ENCODE measurements at places on chromosomes 7 and 10.

DNA sequence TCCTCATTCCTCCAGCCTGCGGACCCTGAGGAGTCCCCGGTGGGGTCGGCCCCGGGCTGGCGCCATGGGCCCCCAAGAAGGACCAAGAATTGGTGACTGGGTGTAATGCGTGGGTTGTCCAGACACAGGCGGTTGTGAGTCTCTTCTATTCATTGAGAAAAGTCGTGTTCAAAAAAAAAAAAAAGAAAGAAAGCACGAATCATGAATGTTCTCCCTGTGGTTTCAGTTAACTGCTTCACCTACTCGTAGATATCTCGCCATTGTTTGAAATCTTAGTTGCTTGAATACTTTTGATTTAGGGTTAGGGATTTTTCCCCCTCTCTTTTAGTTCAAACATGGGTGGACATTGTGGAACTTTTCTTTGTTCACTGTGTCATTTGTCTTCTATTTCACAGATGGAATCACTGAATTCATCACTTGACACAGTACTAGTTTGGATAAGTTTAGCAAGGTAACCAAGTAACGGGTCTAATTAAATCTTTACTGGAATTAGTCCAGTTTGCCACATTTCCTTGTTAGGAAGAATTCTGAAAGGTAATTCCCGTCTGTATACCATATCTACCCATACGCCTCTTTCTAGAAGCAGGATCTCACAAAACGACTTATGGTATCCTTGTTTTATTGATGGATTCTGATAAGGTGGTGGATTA lies 775 bp downstream of the STARD3NL start:
- no peak for DNase-seq

DNA sequence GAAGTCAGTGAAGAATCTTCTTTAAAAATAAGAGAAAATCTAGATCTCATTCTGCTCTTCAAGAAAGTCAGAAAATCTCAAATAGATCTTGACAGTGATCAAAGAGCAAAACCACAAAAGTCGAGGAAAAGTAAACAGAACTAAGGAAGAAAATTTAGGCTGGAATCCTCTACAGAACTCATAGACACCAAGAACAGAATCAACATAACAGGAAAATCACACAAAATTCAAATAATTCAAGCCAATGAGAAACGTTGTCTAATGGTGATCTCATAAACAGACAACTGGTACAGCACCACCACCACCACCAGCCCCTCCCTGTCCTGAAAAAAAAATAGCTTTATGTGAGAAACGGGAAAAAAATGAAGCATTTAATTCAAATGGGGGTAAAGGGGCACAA lies 6.9 kb downstream of the ITGB1 start:
- no peak for DNase-seq

- no peak for DNase-seq
Measured at GRCh38 chr7:18590241-18590640, 94.7 kb downstream of the HDAC9 start.

DNA sequence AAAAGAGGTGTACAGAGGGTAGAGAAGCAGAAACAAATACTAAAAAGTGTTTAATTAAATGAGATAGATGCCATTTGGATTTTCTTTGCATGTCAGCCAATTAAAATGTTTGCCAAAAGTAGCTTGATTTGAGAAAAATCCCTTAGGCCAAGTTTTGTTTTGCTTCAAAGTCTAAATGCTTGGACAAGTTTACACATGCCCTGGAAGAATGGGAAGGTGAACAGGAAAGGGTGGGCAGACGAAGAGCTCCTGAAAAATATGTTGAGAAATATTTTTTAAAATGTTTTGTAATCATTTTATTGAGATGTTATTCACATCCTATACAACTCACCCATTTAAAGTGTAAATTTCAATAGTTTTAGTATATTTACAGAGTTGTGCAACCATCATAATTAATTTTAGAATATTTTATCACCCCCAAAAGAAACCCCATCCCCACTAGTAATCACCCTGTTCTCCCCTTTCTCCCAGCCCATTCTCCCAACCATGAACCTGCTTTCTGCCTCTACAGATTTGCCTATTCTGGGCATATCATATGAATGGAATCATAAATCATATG lies 98.5 kb upstream of the ANK3 start:
- DNase-seq = no peak

DNA sequence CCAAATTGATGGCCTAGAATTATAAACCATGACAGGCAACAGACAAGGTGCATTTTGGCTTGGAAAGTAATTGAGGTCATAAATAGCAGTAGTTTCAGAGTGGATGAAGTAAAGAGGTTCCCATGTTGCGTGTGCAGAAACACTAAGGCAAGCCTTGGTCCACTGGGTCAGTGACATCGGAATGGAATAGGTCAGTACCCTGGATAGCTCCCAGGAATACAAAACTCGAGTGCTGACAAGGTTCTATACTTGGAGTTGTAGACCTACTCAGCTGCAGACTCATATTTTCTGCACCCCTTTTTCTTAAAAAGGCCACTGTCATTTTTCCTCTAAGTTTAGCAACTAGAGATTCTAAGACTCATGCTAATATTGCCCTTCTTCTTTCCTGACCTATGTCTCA lies 132.8 kb downstream of the DYNC1I1 start:
- no peak for DNase-seq

GRCh38 chr7:8249121-8249520 lies 12.8 kb downstream of the ICA1 start:
- no peak for DNase-seq

DNA sequence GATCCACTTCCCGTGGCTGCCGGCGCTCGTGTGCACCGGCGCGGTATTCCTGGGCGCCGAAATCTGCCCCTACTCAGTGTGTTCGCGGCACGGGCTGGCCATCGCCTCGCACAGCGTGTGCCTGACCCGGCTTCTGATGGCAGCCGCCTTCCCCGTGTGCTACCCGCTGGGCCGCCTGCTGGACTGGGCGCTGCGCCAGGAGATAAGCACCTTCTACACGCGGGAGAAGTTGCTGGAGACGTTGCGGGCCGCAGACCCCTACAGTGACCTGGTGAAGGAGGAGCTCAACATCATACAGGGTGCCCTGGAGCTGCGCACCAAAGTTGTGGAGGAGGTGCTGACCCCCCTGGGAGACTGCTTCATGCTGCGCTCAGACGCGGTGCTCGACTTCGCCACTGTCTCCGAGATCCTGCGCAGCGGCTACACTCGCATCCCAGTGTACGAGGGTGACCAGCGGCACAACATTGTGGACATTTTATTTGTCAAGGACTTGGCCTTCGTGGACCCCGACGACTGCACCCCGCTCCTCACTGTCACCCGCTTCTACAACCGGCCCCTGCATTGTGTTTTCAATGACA lies 1.3 kb downstream of the CNNM1 start:
- DNase-seq = no peak

GRCh38 chr7:100897772-100898454 lies 2.2 kb upstream of the ACHE start:
- DNase-seq = no peak

DNA sequence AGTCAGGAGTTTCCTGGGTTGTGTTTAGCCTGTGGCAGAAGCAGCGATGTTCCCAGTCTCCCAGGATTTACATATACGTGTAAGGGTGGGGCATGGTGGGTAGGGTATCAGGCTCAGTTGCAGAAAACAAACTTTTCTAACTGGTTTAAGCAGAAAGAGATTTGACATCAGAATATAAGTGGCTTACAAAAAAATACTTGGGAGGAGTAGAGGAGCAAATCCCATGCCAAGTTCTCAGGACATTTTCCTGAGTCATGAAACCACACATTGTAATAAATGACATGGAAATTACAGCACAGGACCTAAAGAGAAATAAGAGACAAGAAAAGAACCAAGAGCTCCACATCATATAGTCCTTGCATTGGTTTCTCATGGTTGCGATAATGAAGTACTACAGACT lies 26.2 kb upstream of the FRMD4A start:
- no peak for DNase-seq

DNA sequence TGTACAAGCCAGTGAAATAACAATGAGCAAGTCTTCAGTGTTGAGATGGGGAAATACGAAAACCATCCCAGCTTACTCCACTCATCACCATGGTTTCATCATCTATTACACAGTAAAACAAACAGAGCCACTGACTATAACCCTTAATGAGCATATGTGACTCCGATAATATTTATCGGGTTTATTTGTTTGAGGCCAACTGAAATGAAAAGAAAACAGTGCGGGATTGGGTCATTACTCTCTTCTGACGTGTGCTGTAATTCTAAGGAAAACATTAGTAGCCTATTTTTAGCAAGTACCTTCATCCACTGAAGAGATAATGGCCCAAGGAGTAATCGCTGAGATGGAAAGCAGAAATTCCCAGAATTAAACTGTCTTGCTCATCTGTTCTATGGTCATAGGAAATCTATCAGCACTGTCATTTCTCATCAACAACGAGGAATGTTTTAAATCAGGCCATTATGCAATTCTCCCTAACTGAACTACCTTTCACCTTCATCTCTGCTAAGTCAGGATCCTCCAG lies 716.5 kb downstream of the INHBA start:
- DNase-seq = no peak

GRCh38 chr10:49282306-49282705 lies 16.7 kb upstream of the C10orf71 start:
- DNase-seq = no peak

DNA sequence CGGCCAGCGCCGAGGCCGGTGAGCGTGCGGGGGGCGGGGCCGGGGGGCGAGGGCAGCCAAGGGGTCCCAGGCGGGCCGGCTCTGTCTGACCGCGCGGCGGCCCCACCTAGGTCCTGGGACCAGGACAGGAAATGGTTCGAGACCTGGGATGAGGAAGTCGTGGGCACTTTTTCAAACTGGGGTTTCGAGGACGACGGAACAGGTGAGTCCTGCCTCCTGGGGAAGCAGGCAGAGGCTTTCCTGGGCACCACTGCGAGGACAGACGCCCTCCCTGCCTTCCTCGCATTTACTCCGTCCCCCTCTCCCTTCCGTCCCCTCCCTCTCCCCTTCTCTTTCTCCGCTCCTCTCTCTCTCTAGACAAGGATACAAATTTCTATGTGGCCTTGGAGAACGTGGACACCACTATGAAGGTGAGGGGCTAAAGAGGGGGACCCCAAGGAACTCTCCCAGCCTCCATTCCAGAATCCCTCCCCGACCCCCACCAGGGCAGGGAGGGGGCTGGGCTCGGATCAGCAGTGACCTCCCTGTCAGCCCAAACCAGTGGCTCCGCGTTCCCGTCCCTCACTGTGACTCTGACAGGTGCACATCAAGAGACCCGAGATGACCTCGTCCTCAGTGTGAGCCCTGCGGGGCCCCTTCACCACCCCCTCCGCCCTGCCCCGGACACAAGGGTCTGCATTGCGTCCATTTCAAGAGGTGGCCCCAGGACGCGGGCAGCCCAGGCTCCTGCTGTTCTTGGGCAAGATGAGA lies 2.6 kb upstream of the MUC12 start:
- no peak for DNase-seq

GRCh38 chr7:25652366-25652765 lies 424.1 kb upstream of the NPVF start:
- no peak for DNase-seq

DNA sequence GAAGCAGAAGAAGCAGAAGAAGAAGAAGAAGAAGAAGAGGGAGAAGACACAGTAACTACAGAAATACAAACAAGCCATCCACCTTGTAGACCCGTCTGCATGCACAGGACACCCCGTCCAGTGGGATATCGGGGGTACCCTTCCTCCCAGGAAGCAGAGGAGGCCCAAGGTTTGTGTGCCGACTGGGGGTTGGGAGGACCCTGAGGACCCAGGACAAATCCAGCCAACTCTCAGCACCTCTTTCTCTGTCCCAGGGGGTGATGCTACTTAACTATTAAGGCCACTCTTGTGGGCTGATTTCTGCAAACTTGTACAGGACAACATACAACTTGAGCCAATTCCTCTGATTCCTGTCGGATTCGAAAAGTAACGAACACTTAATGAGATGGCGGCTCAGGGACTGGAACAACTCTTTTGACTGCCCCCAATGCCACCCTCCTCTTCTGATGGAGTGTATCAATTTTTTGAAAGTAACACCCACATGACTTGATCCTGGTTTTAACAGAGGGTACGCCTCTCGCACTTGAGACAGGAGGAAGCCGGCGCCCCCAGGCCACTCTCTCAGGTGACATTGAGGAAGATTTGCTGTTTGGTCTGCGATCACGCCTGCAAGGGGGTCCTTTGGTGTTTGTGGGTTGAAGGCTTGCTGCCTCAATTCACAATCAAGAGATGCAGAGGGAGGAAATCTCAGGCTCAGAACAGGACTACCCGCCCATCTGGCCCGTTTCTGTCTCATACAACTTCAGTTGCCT lies 192.6 kb downstream of the TNS3 start:
- DNase-seq = no peak

DNA sequence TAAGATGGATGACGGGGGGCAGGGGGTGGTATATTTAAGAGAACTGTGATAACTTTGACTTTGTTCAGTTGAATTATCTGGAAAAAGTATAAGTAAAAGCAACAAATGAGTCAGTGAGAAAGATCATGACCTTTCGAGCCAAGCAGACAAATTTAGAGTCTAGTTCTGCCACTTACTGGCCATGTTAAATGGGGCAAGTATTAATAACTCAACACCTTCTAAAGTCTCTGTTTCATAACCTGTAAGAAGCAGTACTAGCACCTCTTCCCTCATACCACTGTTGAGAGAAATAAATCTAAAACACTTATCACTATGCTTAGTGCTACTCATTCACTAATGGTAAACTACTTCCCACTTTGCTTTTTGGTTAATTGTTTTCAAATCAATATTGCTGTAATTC lies 604.4 kb upstream of the LRRN3 start:
- no peak for DNase-seq

GRCh38 chr10:33178026-33178755 lies 156.3 kb downstream of the NRP1 start:
- no peak for DNase-seq

- DNase-seq = no peak
Measured at GRCh38 chr7:139054101-139054500, 18.3 kb upstream of the ZC3HAV1L start.

GRCh38 chr7:112897839-112898431 lies 107.7 kb upstream of the TMEM168 start:
- DNase-seq = no peak

DNA sequence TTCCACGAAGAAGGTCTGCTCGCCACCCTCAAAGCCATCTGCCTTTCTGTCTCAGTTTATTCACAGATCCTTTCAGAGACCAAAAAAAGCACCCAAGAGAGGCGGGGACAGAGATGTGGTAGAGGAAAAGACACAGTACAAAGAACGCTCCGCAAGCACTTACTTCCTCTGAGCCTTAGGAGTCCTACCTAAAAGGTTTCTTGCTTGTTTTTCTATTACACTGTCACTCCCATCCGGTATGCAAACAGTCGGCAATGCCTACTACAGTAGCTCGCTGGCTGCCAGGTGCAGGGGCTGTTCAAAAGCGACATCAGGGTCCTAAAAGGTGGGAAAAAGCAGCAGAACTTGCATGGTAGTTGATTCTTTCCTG lies 816 bp downstream of the TECPR1 start:
- DNase-seq = no peak

- DNase-seq = no peak
Measured at GRCh38 chr7:85054306-85054705, 132.6 kb downstream of the SEMA3D start.

GRCh38 chr10:66642217-66642616 lies 283.6 kb upstream of the LRRTM3 start:
- no peak for DNase-seq

GRCh38 chr7:129947701-129948100 lies 5.1 kb downstream of the UBE2H start:
- DNase-seq = no peak

All from breast epithelium (tissue), 4 donors.